ENCODE measurements at places on chromosomes 1 and 21.

DNA sequence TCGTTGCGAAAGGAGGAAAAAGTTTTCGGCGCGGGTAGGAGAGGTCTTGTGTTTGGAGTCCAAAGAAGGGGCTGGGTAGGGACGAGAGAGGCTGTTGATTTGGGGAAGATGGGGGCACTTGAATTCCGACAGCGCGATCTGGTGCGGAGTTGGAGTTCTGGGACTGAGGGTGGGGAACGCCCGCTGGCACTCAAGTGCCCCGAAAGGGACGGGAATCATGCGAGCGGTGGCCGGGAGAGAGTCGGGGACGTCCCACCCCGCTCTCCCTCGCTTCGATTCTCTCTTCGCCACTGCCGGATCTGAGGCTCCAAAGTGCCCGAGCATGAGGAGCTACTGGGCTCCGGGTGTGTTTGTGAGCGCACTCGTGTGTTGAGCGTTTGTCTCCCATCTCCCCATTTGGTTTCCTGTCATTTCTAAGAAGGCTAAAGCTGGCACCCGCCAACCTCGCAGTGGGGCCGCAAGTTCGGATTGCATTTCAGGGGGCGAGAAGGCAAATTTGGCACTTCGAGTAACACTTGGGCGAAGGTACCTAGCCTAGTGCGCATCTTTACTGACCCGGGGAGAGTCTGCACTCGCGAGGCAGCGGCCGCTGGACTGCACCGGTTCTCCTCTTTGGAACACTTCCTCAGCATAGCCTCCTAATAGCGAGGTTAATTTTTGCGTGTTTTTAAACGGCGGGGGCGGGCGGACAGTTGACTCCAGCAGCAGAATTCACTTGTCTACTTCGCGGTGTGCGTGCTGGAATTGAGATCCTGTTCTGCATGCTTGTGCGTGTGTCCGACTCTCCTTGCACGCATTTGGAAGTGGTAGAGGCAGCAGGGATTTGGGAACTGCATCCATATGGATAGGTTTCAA is 1.2 kb downstream of the CHRM3 start:
- no peak for DNase-seq

DNA sequence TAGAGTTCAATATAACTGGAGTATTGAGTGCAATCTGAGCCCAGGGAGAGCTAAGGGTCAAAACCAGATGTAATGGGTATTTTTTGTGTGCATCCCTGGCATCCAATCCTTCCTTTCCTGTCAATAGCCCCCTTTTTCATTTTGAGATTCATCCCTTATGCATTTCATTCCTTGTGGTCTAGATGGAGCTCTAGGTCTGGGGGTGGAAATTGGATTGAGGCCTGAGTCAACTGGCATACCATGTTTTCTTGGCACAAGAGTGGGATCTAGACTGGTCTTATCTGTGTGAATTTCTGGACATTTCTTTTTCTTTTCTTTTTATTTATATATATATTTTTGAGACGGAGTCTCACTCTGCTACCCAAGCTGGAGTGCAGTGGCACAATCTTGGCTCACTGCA is 67.3 kb upstream of the RAB3GAP2 start:
- DNase-seq: no peak

DNA sequence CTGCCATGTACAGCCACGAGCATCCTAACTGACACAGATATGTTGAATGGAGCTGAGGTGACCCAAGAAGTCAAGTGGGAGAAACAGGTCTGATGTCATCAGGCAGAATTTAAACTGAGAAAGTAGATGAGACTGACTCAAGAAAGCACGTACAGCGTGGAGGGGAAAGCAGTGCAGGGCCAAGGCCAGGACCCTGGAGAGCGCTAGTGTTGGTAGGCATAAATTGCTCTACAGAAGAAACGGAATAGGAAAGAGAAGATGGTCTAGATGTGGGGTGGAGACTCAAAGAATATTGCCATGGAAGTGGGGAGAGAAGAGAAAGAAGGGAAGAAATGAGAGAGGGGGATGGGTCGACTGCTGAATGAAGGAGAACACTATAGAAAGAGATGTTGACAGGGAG is 45.3 kb upstream of the GJB5 start:
- peak; percentile 22 for DNase-seq

DNA sequence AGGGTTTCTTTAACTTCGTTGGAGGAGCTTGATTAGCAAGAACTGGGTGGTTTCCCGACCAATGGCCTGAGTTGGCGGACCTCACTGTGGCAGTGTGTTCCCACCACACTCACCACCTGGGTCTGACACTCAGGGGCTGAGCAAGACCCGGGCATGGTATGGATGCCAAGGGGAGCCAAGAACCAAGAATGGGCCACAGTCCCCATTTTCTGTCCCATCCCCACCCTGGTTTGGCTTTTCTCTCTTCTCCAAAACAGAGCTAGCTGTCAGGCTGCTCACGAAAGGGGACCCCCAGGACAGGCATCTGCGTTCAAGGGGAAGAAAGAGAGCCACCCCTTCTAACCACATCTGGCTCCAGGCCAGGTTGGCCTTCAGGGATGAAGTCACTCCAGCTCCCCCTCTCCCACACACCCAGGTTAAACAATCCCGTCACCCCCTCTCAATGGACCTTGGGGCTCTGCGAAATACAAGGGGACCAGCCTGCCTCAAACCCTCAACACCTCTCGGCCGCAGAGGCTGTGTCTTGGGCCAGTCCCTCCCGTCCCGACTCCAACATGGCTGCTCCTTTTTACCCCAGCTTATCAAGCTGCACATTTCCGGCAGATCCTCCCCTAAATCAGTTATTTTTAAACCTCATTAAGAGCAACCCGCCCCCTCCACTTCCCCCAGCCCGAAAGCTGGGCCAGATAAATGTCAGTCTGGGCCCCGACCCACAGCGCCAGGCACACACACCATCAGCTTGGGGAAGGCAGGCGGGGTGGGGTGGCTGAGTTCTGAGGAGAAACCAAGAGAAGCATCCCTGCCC is 3.4 kb downstream of the TAGLN2 start:
- DNase-seq: no peak

- peak; percentile 95 for DNase-seq
Observed at GRCh38 chr1:19735440-19736127, 64.1 kb downstream of the TMCO4 start.

DNA sequence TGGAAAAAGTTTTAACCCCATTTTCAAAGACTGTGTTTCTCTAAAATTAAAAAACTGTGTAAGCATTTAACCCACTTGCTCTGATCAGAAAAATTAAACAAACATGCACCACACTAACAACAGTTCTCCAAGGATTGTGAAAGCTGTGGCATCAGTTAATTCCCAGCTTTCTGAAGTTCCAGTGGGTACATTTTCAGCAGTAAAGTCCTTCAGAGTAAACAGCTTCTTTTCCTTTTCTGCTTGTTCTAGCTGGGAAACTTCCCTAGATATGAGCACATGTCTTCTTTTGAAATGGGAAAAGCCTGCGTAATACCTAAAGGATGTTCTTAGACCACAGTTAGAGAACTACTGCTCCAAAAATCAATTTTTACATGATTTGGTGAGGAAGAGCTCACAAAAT is 11.1 kb downstream of the PRRX1 start:
- no peak for DNase-seq

DNA sequence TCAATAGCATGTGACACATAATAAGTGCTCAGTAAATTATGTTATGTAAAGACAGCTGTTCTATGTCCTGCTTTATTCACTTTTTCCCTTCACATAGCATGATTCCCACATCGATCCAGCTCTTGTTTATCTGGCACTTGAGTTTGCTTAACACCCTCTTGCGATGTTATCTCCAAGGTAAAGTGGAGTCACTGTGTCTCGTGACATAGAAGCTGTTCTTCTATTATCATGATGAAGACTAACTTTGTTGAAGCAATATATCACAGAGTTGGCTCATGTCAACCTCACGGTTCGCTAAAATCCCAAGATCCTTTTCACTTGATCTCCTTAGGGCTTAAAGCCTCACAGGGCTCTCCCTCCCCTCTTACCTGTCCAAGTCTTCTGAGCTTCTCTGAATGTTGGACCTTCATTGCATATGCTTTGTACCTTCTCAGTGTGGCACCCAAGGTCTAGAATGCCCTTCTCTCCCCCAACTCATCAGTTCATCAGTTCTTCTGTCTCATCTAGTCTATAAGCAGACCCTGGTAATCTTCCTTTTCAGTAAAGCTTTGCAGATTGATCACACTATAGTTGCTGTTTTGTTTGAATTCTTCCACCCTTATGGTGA is 38.0 kb downstream of the PLXNA2 start:
- DNase-seq: no peak

GRCh38 chr21:38377165-38378088 is 120.6 kb downstream of the KCNJ15 start:
- DNase-seq: no peak

- no peak for DNase-seq
Observed at GRCh38 chr1:185404907-185405568, 88.0 kb upstream of the IVNS1ABP start.

GRCh38 chr1:110291241-110292030 is 47.7 kb upstream of the RBM15 start:
- no peak for DNase-seq

GRCh38 chr1:3233031-3233430 is 164.0 kb downstream of the PRDM16 start:
- DNase-seq: no peak

DNA sequence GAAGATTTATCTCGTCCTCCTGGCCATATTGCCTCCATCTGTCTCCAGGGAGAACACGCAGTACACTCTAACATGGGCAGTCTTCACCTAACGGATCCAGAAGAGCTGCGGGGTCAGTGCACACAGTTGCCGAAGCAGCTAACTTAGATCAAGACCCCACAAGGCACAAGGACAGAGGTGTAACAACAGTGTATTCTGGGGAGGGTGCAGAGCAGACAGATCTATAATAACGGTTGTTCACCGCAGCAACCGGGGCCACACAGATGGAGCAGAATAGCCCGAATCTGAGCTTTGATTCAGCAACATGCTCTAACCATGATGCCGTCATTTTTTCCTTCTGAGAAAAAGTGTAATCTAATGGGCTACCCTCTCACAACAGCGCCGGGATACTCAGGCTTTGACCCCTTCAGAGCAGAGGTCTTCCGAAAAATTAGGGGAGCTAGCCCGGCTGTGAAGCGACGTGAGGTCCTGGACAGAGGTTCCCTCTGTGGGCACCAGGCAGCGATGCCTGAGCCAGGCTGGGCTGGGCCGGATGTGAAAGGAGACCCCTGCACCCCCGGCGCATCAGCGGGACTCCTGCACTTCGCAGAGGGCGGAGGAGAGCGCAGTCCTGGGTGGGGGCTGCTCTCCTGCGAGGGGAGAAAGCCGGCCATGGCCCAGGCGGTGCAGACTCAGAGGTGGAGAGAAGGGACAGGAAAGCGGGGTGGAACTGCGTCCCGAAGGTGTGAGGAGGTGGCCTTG is 57.5 kb downstream of the BCL9 start:
- no peak for DNase-seq

DNA sequence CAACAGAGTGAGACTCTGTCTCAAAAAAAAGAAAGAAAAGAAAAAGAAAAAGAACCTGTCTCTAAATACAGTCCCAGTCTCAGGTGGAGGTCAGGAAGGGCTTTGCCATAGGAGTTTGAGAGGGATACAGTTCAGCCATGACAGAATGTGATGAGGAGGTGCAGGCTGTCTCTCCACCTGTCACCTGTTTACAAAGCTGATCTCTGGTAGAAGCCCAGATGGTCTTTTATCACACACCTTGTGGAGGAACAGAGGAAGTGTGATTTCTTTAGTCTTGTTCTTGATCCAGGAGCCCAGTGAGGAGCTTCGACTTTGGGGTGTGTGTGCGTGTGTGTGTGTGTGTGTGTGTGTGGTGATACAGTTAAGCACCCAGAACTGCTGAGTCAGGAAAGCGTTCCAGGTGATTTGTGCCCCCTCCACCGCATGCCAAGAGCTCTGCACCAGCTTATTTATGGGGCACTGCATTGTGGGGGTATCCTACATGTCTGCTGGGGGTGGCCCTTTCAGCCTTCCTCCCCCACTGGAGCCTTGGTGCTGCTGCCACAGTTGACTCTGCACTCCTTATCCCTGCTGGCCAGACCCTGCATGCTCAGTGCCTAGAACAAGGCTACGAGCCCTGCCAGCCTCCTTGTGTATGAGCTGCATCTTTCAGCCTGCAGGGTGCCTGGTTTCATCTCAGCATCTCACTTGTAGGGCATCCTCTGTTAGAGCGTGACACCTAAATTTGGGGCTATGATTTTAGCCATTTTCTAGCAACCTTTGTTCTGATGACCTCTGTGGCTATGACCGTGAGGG is 19.3 kb downstream of the DOP1B start:
- no peak for DNase-seq

DNA sequence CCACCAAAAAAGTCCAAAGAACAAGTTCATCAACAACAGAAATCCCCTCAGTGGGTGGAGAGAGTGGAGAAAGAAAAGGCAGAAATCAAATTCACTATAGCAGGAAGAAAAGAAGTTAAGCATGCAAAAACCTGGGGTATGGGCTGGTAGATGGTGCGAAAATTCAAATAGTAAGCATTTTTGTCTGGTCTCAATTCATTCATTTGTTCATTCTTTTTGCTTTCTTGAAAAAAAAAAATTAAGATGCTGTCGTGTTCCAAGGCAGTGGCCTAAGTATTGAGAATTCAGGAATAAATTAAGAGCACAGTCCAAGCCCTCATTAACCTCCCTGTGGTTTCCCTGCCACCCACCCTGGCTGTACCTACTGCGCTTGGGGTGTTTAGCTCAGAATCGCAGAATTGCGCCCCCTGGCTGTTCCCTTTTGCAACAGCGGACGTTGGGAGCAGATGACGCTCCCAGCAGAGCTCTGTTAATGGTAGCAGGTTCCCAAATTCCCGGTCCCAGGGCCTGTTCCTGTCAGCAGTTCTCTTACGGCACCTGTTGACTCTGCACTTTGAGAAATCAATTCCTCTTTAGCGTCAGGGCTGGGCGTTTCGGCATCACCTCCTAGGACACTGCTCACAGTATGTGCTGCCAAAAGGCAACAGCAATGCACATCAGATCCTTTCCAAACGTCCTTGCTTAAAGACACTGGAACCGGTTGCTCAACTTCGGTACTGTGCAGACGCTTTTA is 34.0 kb upstream of the SSX2IP start:
- no peak for DNase-seq

DNA sequence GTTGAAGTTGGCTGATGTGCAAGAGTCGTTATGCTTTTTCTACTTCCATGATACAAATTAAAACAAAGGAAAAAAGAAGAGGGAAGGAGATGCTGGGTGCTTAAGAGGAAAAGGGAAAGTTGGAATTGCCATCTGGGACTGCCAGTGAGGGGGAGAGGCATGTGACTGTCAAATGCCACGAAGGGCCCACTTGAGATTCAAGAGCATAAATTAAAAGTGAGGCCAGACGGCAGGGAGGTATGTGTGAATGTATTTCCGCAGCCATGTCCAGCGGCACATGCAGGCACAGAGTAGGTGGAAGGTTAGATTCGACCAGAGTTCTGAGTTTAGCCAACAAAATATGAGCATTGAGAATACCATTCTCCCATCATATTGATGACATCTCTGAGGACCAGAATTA is 32.0 kb downstream of the NFASC start:
- DNase-seq: no peak

DNA sequence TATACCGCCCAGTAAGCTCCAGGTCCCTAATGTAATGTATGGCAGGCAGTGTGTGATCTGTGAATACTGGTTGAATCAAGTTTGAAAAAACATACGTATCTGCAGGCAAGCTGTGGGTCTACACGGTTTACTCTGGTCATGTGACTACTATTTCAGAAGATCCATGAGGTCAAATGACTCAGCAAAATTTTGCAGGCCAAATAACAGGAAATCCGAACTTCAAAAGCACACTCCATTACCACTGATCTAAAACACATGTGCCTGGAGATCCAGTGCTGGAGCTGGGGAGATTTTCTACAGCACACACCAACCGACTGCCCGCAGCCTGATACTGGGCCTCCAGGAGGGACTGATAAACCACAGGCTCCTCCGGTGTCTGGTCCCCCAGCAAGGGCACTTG is 64.5 kb upstream of the SLC44A3 start:
- peak; percentile 65 for DNase-seq

Data from AG08396 (cell line).